ENCODE measurements at places on chromosomes 1 and 21.

DNA sequence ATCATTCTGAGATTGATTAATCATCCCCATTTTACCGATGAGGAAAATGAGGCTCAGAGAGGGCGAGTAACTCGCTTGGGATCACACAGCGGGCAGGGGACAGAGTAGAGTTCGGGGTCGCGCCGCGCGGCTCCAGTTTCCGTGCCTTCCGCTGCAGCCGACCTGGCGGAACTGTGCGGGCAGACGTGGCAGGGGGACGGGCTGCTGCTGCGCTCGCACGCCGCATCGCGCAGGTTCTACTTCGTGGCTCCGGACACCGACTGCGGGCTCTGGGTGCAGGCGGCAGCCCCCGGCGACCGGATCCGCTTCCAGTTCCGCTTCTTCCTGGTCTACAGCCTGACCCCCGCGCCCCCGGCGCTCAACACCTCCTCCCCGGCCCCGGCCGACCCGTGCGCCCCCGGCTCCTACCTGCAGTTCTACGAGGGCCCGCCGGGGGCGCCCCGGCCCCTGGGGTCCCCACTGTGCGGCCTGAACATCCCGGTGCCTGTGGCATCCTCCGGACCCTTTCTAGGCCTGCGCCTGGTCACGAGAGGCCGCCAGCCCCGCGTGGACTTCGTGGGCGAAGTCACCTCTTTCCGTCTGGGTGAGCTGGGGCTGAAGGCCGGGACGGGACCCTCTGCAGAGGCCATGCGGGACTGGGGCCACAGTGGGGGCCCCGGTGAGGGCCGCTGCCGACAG lies 2.3 kb downstream of the LDLRAD2 start:
- DNase-seq, result no peak

- no peak for DNase-seq
These were observed 4.3 kb downstream of the CAMK1G start for GRCh38 chr1:209587789-209588188.

- peak; percentile 76 for DNase-seq
These were observed 21.0 kb downstream of the S100A10 start for GRCh38 chr1:151972542-151973248.

GRCh38 chr1:41743366-41743765 lies 175.4 kb downstream of the HIVEP3 start:
- peak; percentile 43 for DNase-seq

DNA sequence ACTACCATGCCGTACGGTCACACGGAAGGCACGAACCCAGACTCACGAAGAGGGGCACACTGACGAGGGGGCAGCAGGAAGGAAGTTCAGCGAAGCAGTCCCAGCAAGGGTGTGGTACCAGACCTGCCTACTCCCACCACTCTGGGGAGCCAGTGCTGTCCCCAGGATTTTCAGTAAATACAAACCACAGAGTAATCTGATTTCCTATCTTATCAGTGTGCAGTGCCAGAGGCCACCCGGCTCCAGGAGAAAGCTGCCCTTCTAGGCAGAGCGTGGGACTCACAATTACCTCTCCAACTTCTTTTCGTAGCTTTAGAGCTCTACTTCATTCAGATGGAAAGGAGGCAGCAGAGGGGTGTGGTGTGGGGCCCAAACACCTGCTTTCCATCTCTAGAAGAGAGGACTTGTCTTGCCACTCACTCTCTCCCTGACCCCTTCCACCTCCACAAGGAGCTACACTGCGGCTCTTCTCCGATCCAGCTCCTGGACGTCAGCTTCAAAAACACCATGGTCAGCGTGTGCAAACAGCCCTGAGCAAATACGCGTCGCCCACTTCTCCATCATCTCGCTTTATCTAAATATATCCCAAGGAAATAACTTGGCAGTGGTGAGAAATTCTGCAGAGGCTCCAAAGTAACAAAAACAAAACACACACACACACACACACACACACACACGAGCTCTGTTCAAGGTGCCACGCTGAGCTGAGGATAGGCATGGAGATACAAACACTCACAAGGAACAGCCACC lies 98.5 kb downstream of the MRPL37 start:
- no peak for DNase-seq

DNA sequence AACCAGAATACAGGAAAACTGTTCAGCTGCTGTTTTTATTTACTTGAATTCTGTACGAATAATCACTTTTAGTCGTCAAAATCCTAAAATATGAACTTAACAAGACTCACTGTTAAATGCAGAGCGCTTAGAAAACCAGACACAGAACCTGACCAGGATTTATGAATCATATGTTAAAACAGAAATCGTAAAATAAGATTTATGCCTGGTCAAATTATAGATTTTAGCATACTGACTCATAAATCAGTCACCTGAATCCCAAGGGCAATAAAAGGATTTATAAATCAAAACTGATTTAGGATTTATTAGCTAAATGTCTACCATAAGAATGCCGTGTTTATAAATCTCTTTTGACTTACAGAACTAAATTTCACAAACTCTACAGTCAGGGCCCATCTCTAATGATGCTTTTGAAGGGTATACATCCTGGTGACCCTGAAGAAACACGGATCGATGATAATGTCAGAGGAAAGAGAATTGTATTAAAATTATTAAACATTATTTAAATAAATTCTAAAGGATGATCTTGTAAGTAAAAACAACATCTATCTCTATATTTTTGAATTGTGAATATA lies 28.8 kb downstream of the CYYR1 start:
- no peak for DNase-seq

Data from inflammatory macrophage treated with lipopolysaccharide for 4 hours (primary cell).